ENCODE measurements at places on chromosomes 4 and X. TPM values are rescaled to one million over a fixed set of nuclear protein-coding genes. Genes with fewer than 3 reads are reported as not detected.

- no peak for DNase-seq
- H3K4me3 ChIP-seq = no peak overlapping the region
- H3K36me3 ChIP-seq = no peaks in the 10 kb centered on the region
- no peak overlapping the region for H3K27ac ChIP-seq
These were observed 28.3 kb upstream of the MAP9 start for GRCh38 chr4:155405059-155405458.

DNA sequence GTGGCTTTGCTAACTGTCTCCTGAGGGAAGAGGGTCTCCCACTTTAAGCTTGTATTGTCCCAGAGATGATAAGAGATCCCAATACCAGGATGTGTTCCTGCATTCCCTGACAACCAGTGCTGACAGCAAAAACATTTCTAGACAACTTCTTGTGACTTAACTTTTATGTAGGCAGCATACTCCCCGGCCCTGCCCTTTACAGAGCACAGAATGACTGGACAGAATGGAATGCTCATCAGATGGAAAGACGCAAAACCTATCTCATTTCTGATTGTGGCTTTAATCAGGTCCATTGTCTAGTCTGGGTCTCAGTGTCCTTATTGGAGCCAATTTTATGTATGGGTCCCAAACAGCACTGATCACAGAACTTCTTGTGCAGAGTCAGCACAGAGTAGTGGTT, 18.2 kb upstream of the PLAC1 start:
- H3K27me3 ChIP-seq = no peaks in the 10 kb centered on the region
- H3K4me1 ChIP-seq = no peaks in the 10 kb centered on the region
- DNase-seq = no peak
- H3K4me3 ChIP-seq = no peak overlapping the region
- no peaks in the 10 kb centered on the region for H3K36me3 ChIP-seq

DNA sequence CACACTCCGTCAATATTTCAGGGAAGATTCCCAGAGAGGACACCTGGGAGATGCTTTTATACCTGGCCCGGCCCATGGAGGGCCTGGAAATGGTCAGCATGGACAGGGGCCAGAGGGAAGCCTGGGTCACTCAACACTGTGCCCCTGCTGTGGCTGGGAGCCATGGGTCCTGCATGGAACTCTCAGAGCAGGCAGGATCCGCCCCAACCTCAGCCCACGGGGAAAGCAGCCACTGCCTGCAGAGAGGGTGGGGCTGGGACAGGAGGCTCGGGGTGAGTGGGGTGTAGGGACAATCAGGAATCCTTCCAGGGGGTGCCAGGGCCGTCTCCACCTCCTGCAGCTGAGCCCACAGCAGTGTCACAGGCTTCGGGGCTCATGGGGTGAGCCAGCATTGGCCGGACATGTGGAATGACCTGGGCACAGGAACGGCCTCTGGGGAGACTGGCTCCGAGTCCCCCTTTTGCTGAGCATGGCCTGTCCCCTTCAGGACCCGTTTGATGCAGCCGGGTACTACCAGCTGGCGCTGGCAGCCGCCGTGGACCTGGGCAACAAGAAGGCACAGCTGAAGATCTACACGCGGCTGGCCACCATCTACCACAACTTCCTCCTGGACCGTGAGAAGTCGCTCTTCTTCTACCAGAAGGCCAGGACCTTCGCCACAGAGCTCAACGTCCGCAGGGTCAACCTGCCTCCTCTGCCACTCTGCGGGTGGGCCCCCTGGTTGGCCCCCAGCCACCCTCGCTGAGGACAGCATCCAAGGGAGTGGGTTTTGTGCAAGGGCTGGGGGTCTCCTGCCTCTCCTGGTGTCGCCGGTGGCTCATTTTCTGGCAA, 29.1 kb upstream of the HTRA3 start:
- no peak for DNase-seq
- no peak overlapping the region for H3K4me3 ChIP-seq
- H3K36me3 ChIP-seq = peaks cover 15% of the 10 kb centered on the region
- H3K4me1 ChIP-seq = peaks cover 42% of the 10 kb centered on the region

The SPP1 gene
- 788 TPM for total RNA-seq

DNA sequence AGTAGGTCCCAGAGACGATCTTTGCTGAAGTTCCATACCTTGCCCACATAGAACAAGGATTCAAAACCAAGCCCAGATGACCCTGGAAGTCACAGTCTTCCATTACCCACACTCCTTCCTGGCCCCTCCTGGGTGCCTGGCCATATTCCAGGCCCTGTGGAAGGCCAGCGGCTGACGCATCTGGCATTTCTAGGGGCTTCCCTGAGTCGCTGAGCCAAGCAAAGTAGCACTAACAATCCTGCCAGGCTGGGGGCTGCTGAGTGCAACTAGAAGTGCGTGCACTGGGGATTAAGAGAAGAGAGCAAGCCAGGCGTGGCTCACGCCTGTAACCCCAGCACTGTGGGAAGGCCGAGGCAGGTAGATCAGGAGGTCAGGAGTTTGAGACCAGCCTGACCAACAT, 175.2 kb upstream of the CPEB2 start:
- H3K36me3 ChIP-seq = no peaks in the 10 kb centered on the region
- H3K27me3 ChIP-seq = no peaks in the 10 kb centered on the region
- H3K4me1 ChIP-seq = peaks cover 8% of the 10 kb centered on the region
- DNase-seq = no peak
- no peak overlapping the region for H3K4me3 ChIP-seq
- H3K27ac ChIP-seq = no peak overlapping the region

- no peaks in the 10 kb centered on the region for H3K4me1 ChIP-seq
- no peak overlapping the region for H3K27ac ChIP-seq
- DNase-seq = no peak
- no peaks in the 10 kb centered on the region for H3K27me3 ChIP-seq
- no peaks in the 10 kb centered on the region for H3K36me3 ChIP-seq
These were observed 23.4 kb downstream of the LANCL3 start for GRCh38 chrX:37594755-37595382.

DNA sequence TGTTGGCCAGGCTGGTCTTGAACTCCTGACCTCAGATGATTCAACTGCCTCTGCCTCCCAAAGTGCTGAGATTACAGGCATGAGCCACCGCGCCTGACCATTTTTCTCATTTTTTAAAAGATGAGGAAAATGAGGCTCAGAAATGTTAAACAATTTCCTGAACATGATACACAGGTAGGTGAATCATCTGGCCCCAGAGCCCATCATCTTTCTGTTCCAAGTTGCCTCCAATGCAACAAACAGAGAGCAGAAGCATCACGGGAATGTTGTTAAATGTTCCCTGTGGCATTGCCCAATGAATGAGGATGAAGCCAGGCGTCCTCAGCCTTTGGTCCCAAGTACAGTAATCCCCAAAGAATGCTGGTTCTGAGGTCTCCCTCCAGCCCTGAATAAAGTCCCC, 31.3 kb upstream of the ANXA5 start:
- peak; percentile 7 for DNase-seq
- no peaks in the 10 kb centered on the region for H3K4me1 ChIP-seq
- no peaks in the 10 kb centered on the region for H3K36me3 ChIP-seq

DNA sequence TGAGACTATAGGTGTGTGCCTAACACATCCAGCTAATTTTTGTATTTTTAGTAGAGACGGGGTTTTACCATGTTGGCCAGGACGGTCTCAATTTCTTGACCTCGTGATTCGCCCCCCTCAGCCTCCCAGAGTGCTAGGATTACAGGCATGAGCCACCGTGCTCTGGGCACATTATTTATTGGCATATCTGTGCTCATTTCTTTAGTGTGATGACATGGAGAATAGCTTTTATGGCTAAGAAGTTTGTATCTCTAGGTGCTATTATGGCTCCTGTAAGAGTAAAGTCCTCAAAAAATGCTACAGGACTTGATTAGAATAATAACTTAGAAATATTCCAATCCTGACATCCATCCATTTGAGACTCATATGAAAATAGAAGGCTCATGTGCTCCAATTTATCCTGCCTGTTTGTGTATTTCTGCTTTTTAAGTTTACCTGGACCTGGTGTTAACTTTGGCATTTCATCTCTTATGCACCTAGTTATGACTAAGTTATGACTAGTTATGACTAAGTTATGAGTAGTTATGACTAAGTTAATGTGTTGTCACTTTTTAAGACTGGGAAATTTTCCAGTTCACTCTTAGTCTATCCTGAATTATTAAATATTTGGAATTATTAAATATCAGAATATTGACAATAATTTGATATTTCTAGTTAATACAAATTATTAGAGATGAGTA, 36.4 kb upstream of the UNC5C start:
- no peak for DNase-seq
- no peak overlapping the region for H3K4me3 ChIP-seq
- no peak overlapping the region for H3K27ac ChIP-seq
- H3K27me3 ChIP-seq = no peaks in the 10 kb centered on the region

The TEX11 gene
- not detected for total RNA-seq

DNA sequence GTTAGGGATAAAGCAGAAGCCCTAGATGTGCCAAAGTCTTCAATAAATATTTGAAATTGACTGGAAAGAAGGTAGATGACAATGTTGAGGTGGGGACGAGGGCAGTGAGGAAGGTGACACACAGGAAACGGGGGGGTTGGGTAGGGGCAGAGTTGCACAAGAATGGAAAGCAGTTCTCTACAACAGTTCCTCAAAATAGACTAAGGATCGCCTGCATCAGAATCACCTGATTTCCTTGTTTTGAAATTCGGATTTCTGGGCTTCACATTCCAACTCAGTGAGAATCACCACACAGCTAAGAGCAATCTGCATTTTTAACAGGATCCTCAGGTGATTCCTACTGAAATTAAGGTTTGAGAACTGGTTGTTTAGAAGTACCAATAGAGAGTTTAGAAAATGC, 70.6 kb downstream of the ARFIP1 start:
- no peaks in the 10 kb centered on the region for H3K4me1 ChIP-seq
- no peaks in the 10 kb centered on the region for H3K36me3 ChIP-seq
- DNase-seq = peak; percentile 7
- H3K4me3 ChIP-seq = no peak overlapping the region
- H3K27me3 ChIP-seq = no peaks in the 10 kb centered on the region
